ENCODE measurements at places on chromosomes 6 and 20.

GRCh38 chr6:15037253-15037652, 208.6 kb upstream of the JARID2 start:
- DNase-seq, result no peak

GRCh38 chr20:20002101-20002998, 14.8 kb upstream of the NAA20 start:
- DNase-seq, result no peak

- no peak for DNase-seq
These were observed 750 bp downstream of the MAP7 start for GRCh38 chr6:136549300-136550044.

GRCh38 chr6:38174315-38174714, 354.8 kb downstream of the ZFAND3 start:
- no peak for DNase-seq

- DNase-seq, result no peak
These were observed 49.1 kb downstream of the NFATC2 start for GRCh38 chr20:51493346-51493791.

DNA sequence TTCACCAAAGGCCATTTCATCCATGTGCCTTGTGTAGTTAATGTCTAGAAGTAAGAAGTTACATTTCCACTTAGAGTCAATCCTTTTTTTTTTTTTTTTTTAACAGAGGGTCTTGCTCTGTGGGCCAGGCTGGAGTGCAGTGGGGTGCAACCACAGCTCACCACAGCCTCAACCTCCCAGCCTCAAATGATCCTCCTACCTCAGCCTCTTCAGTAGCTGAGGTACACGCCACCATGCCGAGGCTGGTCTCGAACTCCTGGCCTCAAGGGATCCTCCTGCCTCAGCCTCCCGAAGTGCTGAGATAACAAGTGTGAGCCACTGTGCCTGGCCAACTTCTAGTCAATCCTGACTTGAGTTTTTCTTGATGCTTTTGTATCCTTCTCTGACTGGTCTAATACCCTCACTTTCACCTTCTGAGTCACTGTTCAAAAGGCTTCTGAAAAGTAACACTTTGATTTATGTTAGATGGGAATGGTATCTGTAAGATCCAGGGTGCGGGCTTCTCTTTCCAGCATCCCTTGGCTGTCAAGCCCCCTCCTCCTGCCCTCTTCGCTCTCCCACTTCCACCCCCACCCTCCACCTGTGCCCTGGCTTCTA, 22.1 kb downstream of the TRAM2 start:
- DNase-seq, result no peak

DNA sequence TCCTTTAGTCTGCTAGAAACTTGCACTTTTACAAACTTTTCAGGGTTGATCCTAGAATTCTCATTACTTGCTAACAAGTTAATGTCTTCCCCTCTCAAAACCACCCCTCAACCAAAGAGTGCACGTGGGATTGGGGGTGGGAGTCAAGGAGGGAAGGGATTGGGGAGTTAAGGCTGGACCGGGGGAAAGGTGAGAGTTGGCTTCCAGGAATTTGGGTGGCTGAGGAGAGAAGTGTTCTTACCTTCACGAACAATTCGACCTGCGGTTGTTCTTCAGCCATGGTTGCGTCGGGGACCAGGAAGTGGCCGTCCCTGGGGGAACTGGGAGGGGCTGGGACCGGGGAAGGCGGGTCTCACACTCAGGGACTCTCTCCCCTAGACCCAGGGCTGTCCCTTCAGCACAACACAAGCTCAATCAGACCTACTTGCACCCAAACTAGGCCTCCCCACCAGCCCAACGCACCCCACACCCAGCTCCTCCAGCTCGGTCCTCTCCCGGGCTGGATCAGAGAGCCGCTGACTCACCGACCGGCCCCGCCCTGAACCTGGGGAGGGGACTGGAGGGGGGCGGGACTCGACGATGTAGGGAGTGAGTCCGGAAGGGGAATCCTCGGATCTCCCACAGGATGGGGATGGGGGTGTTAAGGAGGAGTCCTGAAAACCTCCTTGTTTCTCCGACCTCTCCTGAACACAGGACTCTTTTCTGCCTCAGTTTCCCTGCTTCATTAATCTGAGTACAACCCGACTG, at the start of gene CLIC1:
CLIC1 (minus strand) TSS at position 510 of the 747 bp plus-strand sequence; CDS start at position 280, 230 bp downstream.
- peak; percentile 87 for DNase-seq

DNA sequence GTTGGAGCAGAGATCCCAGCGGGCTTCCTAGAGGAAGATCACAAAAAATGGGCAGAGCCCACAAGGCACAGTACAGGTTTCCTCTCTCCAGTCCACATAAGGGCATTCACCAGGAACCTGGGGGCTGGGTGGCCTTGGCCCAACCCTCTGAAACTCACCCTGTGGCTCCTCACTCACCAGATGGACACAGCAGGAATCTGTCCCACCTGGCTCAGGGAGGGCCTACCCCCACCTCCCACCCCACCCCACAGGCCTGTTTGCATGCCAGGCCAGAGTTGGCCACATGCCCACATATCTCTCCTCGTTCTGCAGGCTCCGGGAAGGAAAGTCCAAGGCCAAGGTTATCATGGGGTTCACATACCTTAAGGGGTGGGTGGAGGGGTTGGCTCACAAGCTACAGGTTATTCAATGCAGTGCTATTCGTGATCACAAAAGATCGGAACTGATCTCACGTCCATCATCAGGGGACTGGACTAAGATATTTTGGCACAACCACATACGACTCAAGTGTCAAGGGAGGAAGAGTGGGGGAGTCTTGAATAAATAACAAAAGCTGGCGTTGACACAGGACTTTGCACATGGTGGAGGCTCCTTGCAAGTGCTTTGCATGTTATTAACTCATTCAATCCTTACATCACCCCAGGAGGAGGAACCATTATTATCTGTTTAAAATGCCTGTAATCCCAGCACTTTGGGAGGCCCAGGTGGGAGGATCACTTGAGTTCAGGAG, 13.0 kb downstream of the RIPOR3 start:
- DNase-seq, result no peak

DNA sequence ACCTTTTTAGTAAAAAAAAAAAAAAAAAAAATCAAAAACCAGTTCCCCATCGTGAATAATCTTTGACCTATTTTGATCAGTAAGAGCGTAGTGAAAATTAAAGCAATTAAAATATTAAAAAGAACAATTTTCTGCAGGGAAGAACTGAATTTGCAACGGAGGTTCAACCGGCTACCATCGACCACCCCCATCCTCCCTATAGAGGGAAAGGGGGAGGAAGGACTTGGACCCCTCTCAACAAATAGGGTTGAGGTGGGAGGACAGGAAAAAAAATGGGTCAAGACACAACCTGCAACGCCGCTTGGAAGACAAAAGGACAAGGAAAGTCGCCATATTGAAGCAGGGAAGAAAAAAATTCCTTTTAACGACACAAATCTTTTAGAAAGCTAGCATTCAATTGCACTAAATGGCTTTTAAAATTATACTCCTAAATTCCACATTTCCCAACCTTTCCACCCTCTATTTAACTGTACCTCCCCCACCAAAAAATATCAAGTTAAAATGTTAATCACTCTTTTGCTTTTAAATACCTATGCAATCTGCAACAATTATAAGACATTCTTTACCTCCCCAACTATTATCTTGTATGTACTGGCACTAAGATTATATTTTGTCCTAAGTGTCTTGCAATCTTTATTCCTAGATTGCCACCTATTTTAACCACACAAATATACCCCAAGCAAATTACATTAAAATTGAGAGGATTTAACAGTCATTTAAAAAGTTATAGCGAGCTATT, 1.7 kb downstream of the PPP1R10 start:
- peak; percentile 68 for DNase-seq

GRCh38 chr6:118523216-118523615, 24.9 kb upstream of the PLN start:
- no peak for DNase-seq

DNA sequence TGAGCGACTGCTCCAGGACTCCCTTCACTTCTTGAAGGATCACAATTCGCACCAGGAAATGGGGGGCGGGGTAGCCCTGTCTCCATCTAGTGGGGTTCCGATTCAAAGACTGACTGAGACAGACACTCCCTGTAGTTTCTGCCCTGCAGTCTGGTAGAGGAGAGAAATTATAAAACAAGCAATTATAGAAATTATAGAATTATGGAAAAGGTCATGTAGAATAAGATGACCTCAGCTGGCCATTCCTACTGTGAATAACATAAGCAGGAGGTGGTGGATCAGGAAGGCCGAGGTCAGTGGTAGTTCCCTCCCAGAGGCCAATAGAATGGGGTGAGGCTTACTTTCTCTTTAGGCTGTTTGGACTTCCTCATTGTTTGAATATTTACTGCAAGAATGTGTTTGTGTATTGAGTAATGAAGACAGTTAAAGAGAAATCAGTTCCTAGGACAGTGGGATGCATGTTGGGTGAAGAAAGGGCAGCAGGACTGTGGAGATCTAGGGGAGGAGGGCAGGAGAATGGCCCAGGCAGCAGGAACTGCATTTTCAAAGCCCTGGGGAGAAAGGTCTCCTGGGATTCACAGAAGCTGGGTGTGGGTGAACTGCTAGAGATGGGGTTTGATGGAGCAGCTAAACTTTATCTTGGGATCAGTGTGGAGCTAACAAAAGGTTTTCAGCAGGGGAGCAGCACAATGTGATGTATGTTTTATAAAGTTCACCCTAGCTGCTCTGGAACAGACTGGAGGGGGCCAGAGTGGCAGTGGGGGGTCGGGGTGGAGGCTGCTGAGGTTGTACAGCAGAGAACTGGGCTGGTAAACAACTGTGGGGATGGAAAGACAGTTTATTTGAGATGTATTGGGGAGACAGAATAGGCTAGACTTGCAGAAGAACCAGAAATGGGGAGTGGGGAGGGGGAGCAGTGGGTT, 2.1 kb downstream of the ZNF341 start:
- peak; percentile 86 for DNase-seq

DNA sequence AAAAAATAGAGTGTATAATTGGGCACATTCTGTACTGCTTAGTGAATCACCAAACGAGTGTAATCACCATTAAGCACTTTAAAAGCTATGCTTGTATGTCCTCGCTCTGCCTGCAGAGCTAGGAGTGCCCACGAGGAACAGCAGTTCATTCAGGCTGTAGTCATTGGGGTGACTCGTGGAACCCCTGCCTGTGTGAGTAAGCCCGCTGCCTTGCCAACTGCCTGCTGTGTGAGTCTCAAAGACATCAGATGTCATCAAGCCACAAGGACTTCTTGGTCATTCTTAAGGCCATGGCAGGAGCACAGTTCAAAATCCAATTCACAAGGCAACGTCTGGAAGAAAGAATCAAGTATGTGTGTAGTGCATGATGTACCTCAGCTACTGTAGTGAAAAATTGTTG, 60.4 kb downstream of the FOXO3 start:
- peak; percentile 96 for DNase-seq

- DNase-seq, result no peak
These were observed 129.8 kb downstream of the HDGFL1 start for GRCh38 chr6:22699151-22699550.

- no peak for DNase-seq
These were observed 476 bp downstream of the IGF2R start for GRCh38 chr6:159969204-159969912.

GRCh38 chr20:49534255-49534712, 33.7 kb downstream of the PTGIS start:
- peak; percentile 21 for DNase-seq

DNA sequence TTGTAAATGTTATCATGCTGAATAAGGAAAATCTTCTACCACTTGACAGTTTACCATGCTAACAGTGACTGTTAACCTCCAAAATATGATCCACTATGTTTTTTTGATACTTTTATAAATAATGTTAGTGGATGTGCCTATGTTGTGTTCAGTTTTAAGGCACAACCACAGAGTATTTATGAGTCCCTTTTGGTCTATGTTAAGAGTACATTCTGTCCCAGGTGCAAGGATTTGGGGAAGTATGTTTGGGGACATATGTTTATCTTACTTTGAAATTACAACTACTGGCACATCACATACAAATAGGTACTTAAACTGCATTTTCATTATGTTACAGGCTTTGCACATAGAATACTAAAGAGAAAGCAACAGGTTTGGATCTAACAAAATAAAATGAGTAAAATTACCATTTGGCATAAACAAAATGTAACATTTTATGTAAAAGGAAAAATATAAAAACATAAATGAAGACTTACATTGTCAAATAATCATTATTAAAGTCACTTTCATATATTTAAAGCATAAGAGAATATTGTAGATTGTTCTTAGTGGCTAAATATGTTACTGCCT, 71.2 kb downstream of the SESN1 start:
- no peak for DNase-seq

GRCh38 chr20:9583151-9583550, 68.8 kb downstream of the LAMP5 start:
- DNase-seq, result no peak

DNA sequence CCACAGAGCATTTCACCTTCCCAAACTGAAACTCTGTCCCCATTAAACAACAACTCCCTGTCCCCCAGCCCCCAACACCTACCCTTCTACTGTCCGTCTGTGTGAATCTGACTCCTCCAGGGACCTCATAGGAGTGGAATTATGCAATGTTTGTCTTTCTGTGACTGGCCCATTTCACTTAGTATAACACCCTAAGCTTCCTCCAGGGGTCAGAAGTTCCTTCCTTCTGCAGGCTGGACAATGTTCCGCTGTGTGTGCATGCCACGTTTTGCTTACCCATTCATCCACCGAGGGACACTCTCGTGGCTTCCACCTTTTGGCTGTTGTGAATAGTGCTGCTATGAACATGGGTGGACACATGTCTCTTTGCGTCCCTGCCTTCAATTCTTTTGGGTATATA, 37.6 kb upstream of the MPC1 start:
- DNase-seq, result no peak

- DNase-seq, result no peak
These were observed 92.8 kb upstream of the TMEM30A start for GRCh38 chr6:75377386-75377785.

DNA sequence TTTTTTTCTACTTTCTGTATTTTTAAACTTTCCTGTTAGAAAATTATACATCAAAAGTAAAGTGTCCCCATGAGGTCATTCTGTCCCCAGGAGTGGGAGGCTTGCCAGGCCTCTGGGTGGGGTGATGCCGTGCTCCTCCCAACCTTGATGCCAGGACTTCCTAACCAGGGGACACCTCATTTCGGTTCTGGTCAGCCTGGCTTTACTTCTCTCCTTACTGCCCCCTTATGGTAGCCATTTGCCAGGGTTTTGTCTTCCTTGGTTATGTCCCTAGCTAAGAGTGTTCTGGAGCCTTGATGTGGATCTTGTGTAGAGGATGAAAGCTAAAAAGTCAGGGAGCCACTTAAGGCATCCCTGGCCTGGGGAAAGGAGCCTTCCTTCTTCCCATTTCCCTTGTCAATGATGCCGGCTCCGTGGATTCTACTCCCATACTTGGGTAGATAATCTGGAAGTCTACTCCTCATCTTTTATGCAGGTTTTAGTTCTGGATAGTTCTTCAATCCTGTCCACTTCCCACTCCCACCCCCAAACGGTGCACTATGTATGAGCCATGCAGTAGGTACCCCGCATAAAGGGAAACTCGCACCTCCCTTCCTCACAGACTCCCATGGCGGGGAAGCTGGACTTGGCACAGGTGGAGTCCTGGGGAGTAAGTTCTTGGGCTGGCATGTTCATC, 164.1 kb upstream of the SALL4 start:
- DNase-seq, result peak; percentile 46

GRCh38 chr6:45467853-45468252, 90.1 kb upstream of the SUPT3H start:
- DNase-seq, result no peak

All from foreskin fibroblast (primary cell).